Activated CD4-positive, alpha-beta T cell treated with anti-CD3 and anti-CD28 coated beads, Interleukin-2, amount 10 ng/mL, durations not matched to agents 7 days and 5 days (primary cell): ENCODE measurements at places on chromosomes 11 and 22.

DNA sequence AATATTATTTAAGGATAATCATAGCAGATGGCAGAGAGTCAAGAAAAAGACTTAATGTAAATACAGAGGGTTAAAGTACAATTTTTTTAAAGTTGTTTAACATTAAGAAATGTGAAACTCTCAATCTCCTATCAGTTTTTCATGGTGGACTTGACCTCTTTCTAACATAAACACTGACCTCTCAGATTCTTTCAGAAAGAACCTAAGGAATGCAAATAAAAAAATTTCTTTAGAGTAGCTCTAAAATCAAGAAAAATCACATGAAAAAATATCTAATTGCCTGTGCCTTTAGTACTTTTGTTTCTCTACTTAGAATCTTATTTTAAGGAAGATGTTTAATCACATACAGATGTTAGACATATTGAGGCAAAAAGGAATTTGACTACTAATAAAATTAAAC, 12.9 kb downstream of the RNF141 start:
- no peak overlapping the region for H3K27ac ChIP-seq
- H3K27me3 ChIP-seq, result no peaks in the 10 kb centered on the region

DNA sequence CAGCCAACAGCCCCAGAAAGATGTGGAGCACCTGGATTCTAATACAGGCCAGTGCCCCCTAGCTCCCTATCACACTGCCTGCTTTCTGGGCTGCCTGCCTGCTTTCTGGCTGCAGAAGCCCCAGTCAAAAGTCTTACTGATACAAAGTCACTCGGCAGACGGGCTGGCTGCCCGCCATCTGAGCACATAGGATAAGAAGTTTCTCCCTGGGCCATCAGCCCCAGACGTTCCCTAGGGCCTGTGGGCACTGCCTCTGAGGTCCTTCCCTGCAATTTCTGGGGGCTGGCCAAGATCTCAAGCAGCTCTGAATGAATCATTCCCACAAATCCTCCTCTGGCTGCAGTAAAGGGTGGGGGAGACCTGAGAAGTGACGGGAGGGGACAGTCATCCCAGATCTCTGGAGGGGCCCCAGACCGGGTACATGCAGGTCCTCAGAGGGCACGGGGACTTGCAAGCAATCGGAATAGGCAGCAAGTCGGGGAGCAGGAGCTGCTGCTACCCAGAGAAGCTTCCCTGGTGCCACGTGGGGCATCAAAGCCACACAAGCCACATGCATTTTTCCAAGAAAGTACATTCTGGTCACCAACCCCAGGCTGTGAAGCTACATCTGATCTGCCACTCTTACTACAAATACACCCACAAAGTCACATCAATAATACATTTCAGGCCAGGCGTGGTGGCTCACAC, 4.7 kb downstream of the TPST2 start:
- DNase-seq, result no peak
- no peak overlapping the region for H3K4me3 ChIP-seq

DNA sequence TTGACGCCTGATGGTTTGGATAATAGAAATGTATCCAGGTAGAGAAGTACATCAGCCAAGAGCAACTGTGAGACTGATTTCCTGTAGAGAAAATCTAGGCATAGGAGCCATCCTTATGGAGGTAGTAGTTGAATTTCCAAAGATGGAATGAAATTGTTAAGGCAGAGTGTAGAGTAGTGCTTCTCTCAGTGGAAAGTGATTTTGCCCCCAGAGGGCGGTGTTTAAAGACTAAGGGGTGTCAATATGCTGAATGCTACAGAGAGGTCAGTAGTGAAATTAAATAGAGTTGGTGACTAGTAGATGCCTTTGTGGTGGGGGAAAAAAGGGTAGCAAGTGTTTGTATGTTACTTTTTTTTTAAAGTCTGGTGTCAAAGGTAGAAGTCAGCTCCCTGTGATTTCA, 54.5 kb downstream of the TRIM44 start:
- DNase-seq, result no peak
- H3K27me3 ChIP-seq, result no peaks in the 10 kb centered on the region
- H3K4me3 ChIP-seq, result no peak overlapping the region
- peaks cover 14% of the 10 kb centered on the region for H3K4me1 ChIP-seq
- H3K36me3 ChIP-seq, result peaks cover 13% of the 10 kb centered on the region

DNA sequence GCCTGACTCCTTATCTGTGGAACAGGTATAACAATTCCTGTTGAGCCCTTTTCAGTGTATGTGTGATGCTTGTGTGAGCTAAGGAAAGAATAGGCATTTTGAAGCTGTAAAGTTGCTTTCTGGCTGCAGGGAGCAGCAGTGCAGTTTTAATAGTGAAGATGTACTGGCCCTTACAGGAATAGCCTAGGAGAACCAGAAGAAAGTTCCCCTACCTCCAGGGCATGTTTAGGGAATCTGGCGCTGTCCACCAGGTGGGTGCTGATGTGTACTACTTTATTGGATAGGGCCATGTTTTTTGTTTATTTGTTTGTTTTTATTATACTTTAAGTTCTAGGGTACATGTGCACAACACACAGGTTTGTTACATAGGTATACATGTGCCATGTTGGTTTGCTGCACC, 11.5 kb downstream of the BMAL1 start:
- no peak for DNase-seq
- peaks cover 60% of the 10 kb centered on the region for H3K4me1 ChIP-seq
- peaks cover 3% of the 10 kb centered on the region for H3K36me3 ChIP-seq
- no peak overlapping the region for H3K4me3 ChIP-seq

DNA sequence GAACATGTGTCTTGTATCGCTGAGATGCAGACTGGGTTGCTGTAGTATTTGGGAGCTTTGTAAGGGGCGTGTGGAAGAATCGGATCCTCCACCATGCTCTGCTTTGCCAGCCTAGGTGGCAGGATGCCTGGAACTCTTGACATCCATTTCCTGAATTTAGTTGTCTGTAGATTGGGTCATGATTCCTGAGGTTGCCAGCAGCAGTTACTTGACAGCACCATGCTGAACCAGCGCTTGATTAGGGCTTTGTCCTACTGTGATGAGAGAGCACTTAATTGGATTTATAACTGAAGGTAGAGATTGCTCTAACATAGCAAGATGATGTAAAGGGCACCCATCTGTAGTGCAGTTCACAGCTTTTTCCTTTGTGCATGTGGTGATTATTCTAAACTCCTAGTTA, 75.6 kb upstream of the HORMAD2 start:
- H3K4me3 ChIP-seq, result no peak overlapping the region
- peaks cover 5% of the 10 kb centered on the region for H3K36me3 ChIP-seq
- peaks cover 10% of the 10 kb centered on the region for H3K4me1 ChIP-seq
- H3K27me3 ChIP-seq, result no peaks in the 10 kb centered on the region

DNA sequence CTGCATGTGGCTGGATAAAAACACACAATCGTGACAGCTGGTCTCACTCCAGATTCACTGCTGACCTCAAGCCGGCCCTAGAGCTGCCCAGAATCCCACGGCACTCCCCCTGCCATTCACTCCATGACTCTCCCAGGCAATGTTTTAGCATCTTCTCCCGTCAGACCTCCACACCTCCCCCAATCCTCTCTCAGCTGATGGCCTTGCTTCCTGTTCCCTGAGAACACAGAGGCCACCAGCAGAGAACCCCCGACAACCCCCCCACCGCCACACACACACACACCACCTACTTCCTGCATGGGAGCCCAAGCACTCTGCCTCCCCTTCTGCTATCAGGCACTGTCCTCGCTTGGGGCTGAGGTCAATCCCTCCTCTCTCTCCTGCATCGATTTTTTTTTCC, 9.3 kb downstream of the TNKS1BP1 start:
- no peak overlapping the region for H3K27ac ChIP-seq
- H3K4me1 ChIP-seq, result peaks cover 17% of the 10 kb centered on the region
